ENCODE measurements at places on chromosomes 13 and 19.

GRCh38 chr19:18417250-18418028 is 1.8 kb upstream of the SSBP4 start:
- DNase-seq, result no peak

DNA sequence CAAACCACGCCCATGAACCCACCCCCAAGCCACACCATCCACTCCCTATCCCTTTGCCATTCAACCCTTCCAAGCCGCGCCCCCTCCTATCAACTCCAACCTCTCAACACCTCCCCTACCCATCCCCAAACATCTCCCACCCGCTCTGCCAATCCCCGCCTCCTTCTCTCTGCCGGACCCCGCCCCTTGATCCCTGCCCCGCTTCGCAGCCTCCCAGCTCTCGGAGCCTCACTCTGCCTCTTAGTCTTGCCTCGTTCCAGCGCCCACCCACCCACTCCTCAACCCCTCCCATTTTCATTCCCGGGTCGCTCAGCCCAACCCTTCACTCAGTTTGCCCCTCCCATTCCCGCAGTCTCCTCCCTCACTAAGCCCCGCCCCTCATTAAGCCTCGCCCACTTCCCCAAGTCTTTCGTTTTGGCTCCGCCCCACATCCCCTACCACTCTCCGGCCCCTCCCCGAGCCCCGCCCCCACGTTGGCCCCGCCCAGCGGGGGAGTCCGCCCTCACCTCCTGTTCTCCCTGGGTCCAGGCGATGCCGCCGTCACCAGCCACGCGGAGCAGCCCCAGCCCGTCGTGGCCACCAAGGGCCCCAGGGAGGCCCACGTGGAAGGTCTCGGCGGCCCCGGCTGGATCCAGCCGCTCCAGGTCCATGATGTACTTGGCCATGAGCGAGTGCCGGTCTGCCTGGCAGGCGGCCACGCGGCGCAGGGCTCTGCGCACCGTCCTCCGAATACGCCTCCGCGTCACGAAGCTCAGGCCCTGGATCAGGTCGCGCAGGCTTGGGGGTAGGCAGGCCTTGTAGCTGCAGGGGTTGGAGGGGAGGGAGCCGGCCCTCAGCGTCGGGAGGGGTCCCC is 5.7 kb downstream of the JAK3 start:
- no peak for DNase-seq

DNA sequence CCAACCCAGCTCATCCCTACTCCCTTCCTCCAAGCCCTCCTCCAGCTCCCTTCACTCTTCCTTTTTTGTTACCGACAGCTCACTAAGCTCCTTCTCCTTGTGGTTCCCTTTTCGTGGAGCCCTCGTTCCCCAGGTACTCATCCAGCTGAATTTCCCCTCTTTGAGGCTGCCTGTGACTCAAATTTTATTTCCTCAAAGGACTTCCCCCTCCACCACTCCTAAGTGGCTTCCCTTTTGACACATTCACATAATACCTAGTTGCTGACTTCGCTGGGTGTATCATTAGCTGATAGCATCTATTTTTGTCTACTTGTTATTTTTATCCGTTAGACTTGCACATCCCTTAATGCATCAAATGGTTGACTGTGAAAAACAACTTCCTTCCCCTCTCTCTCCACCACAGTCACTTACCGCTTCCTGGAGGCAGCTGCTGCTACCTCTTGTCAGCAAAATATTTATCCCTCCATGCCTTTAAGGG is 14.5 kb downstream of the FFAR2 start:
- DNase-seq, result peak; percentile 75

- no peak for DNase-seq
Observed at GRCh38 chr13:45889590-45890243, 38.2 kb upstream of the SIAH3 start.

DNA sequence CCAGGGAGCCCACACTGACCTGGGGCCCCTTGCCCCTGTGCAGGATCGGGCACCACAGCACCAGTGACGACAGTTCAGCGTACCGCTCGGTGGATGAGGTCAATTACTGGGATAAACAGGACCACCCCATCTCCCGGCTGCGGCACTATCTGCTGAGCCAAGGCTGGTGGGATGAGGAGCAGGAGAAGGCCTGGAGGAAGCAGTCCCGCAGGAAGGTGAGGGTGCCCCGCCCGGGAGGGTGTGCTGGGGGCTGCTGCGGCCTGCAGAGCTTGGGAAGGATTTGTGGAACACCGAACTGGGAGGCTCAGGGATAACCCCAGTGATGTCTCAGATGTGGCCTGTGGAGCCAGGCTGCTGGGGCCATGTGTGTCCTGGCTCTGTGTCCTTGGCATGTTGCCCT is 4.2 kb downstream of the B3GNT8 start:
- no peak for DNase-seq

- DNase-seq, result no peak
Observed at GRCh38 chr13:50518781-50519201, 324.7 kb downstream of the DLEU7 start.

DNA sequence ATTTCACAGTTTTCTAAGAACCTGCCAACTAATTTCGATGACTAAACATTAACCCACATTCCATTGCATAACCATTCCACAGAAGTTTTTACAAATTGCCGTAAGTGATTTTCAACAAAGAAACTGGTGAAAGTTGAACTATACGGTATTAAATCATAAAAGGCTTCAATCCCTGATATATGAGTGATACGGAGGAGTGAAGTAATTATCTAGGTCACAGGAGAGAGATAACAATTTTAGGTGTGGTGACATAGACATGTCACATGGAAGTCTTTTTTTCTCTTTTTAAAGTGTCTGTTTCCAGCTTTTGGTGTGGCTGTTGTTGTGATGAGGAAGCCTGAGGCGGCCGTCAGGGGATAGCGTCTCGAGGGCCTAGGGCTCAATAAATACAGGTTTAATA is 29.4 kb downstream of the TBC1D4 start:
- no peak for DNase-seq

DNA sequence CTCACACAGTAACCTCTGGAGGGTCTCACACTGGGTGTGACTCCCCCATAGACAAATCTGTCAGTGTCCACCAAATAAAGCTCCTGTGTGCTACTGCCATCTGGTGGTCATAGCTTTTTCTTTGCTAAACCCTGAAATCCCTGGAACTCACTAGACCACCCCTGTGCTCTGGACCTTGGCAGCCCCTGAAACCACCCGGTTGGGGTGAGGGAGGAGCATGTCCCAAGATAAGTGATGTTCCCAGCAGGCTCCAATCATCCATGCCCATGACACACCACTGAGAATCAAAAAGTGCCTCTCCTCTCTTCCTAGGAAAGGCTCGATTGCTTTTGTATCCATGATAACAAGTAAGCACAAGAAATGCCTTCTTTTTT is 6.5 kb upstream of the HSD17B14 start:
- DNase-seq, result peak; percentile 62

DNA sequence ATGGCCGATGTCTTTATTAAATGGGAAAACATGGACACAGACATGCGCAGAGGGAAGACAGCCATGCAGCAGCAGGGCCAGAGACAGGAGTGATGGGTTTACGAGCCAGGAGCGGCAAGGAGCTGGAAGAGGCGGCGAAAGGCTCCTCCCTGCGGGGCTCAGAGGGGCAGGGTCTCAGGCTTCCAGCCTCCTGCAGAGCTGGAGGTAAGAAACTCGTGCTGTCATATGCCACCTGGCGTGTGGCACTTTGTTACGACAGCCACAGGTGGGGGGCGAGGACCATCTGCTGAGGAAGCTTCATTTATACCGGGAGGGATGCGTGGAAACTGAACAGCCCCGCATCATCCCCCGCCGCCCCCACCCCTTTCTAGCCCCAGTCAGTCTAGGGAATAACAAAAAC is 52.0 kb upstream of the SPACA7 start:
- DNase-seq, result no peak

DNA sequence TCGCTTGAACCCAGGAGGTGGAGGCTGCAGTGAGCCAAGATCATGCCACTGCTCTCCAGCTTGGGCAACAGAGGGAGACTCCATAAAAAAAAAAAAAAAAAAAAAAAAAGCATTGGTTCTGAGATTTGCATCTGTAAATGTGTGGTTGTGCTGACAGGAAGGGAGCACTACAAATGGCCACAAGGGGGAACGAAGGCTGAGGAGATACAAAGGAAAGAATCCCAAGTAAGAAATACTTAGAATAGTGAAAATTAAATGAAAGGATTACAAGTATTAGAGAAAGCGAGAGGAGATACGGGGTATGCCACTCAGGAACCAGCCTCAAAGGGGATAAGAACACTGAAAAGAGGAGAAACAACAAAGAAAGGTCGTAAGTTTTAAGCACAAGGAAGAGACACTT is 284.9 kb downstream of the KLF12 start:
- no peak for DNase-seq

DNA sequence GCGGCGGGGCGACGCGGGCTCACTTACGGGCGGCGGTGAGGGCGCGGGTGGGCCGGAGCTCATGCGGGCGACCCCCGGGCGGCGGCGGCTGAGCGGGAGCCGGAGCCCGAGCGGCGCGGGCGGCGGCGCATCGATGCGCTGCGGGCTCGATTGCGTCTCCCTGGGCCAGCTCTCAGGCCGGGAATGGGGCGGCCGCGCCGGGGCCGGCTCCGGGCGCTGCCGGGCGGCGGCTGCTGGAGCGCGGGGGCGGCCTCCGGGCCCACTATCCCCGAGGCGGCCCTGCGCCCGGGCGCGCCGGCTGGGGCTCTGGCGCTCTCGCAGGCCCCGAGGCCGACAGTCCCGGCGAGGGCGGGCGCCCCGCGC is 1.4 kb upstream of the TSHZ3 start:
- no peak for DNase-seq

DNA sequence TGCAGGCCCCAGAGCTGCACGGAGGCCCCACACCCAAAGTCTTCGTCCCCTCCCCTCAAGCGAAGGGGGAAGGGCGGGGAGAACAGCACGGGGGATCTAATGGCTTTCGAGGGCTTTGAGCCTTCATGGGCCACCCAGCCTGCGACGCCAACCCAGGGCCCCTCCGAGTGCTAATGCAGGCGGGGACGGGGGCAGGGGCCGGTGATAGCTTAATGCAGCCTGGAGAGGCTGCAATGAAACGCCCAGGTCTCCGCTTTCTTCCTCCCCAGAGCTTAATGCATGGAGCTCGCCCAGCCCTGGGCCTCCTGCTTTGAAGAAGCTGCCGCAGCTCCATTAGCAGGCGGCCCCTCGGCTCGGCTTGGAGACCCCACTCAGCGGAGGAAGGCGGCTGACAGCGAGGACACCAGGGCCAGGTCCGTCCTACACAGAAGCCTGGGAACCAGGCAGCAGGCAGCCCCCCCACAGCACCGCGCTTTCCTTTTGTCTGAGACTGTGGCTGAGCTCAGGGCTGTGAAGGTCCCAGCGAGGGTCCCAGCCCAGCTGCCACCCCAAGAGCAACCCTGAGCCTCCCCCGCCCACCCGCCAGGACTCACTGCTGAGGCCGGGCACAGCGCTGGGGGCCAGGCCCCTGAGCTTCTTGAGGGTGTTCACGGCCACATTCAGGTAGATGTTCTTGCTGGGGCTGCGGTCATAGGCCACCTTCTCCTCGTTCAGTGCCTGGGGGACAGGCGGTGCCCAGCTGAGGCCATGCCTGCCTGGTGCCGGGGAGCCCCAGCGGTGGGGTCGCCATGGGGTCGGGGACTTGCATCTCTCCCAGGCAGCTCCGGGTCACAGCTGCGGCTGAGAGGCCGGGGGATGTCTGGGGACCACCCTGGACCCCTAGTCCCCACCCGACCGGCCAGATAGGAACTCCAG is 7.5 kb upstream of the ATP8B3 start:
- DNase-seq, result no peak

GRCh38 chr19:1514986-1515721 is 2.3 kb upstream of the ADAMTSL5 start:
- DNase-seq, result no peak

DNA sequence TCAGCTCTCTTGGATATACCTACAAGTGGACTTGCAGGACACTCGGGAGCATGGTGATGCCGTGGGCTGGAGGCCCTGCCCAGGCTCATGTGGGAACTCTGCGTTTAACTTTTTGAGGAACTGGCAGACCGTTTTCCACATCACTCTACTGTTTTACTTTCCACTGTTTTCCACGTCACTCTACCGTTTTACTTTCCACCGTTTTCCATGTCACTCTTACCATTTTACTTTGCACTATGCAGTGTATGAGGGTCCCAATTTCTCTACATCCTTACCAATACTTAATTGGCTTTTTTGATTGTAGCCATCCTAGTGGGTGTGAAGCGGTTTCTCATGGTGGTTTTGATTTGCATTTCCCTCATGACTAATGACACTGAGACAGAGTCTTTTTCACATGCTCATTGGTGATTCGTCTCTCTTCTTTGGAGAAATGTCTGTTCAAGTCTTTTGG is 40.5 kb downstream of the GATAD2A start:
- DNase-seq, result peak; percentile 44

- no peak for DNase-seq
Observed at GRCh38 chr13:31611214-31611613, 128.1 kb upstream of the RXFP2 start.

- no peak for DNase-seq
Observed at GRCh38 chr19:40576151-40576584, 505 bp upstream of the SHKBP1 start.

GRCh38 chr19:45705710-45706415 is 13.4 kb downstream of the QPCTL start:
- no peak for DNase-seq

- no peak for DNase-seq
Observed at GRCh38 chr13:44801990-44802389, 187.3 kb downstream of the NUFIP1 start.

GRCh38 chr13:35598790-35599369 is 122.4 kb upstream of the MAB21L1 start:
- no peak for DNase-seq

GRCh38 chr19:7216373-7216902 is 77.8 kb downstream of the INSR start:
- no peak for DNase-seq

GRCh38 chr19:41297628-41298347 is 12.2 kb upstream of the CCDC97 start:
- peak; percentile 34 for DNase-seq

DNA sequence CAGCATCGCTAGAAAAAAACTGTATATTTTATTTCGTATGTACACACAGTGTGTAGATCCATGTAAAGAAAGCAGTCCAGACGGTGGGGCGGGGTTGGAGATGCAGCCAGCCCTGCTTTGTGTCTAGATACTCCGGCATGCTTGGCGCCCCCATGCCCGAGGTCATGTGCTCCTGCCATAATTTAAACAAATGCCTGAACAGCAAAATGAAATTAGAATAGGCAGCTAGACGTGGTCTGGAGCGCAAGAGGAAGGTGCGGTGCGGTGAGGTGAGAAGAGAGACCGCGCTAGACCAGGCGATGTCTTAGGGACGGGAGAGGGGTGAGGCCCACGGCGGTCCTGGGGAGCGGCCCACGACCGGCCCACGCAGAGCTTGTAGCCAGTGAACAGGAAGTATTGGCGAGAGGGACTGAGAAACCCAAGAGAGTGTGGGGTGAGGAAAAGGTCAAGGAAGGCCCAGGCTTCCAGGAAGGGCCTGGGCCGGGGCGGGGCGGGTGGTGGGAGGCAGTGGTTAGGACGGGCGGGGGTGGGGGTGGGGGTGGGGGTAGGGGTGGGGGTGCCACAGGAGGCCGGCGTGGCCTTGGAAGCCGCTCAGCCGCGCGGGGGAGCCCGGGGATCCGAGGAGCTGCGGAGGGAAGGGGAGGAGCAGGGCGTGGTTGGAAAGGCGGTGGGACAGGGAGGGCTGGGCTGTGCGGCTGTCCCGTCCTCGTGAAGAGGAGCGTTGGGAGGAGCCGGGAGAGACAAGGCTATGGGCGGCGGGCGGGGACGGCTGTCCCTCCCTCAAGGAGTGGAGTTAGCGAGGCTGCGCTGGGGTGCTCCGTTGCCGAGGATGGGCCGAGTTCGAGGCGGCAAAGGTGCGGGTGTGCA is 254.7 kb upstream of the SGCG start:
- no peak for DNase-seq

GRCh38 chr13:91767651-91768050 is 369.2 kb downstream of the GPC5 start:
- no peak for DNase-seq

Measured in CD4-positive, alpha-beta T cell treated with Interleukin-15 for 4 hours (primary cell).